ENCODE measurements at places on chromosomes 4 and X. TPM values are rescaled to one million over a fixed set of nuclear protein-coding genes. Genes with fewer than 3 reads are reported as not detected.
A peak's percentile ranks its signal among the peaks of the same experiment; 100 is the strongest.

DNA sequence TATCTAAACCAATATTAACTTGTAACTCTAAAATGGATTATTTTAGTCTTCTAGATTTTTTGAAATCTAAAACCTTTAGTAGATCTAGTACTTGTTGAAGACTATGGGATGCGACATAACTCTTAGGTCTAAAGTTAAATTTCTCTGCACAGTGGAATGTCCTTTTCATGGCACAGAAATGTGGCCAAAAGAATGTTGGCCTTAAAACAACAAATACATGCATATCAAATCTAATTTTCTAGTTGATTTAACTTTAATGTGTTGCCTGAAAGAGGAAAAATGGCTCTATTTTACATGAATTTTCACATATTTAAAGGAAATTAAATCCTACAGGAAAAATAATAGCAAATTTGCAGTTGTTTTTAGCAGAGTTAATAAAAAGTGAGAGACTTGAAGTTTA lies 30.3 kb downstream of the NFKB1 start:
- DNase-seq = no peak
- no peaks in the 10 kb centered on the region for H3K4me1 ChIP-seq
- no peak overlapping the region for H3K4me3 ChIP-seq
- H3K27me3 ChIP-seq = no peaks in the 10 kb centered on the region

- peak; percentile 39 for DNase-seq
- H3K27ac ChIP-seq = no peak overlapping the region
- H3K36me3 ChIP-seq = peaks cover 42% of the 10 kb centered on the region
- no peaks in the 10 kb centered on the region for H3K27me3 ChIP-seq
- peaks cover 22% of the 10 kb centered on the region for H3K4me1 ChIP-seq
Observed at GRCh38 chr4:118703118-118703517, 17.9 kb downstream of the METTL14 start.

- peaks cover 16% of the 10 kb centered on the region for H3K4me1 ChIP-seq
- no peak overlapping the region for H3K4me3 ChIP-seq
- H3K36me3 ChIP-seq = no peaks in the 10 kb centered on the region
Observed at GRCh38 chr4:123361195-123361861, 35.3 kb upstream of the SPRY1 start.

DNA sequence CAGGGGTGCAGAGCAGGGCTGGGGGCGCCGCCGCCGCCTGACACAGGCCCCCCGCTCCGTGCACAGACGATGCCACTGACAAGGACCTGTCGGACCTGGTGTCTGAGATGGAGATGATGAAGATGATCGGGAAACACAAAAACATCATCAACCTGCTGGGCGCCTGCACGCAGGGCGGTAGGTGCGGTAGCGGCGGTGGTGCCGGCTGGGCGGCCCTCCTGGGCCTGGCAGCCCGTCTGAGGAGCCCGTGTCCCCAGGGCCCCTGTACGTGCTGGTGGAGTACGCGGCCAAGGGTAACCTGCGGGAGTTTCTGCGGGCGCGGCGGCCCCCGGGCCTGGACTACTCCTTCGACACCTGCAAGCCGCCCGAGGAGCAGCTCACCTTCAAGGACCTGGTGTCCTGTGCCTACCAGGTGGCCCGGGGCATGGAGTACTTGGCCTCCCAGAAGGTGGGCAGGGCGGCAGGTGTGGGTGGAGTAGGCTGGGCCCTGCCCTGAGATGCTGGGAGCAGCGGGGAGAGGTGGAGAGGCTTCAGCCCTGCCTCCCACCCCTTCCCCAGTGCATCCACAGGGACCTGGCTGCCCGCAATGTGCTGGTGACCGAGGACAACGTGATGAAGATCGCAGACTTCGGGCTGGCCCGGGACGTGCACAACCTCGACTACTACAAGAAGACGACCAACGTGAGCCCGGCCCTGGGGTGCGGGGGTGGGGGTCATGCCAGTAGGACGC lies 12.6 kb downstream of the FGFR3 start:
- H3K4me1 ChIP-seq = peaks cover 45% of the 10 kb centered on the region
- no peaks in the 10 kb centered on the region for H3K27me3 ChIP-seq
- H3K36me3 ChIP-seq = peaks cover 57% of the 10 kb centered on the region
- DNase-seq = no peak
- H3K27ac ChIP-seq = no peak overlapping the region
- H3K4me3 ChIP-seq = no peak overlapping the region

DNA sequence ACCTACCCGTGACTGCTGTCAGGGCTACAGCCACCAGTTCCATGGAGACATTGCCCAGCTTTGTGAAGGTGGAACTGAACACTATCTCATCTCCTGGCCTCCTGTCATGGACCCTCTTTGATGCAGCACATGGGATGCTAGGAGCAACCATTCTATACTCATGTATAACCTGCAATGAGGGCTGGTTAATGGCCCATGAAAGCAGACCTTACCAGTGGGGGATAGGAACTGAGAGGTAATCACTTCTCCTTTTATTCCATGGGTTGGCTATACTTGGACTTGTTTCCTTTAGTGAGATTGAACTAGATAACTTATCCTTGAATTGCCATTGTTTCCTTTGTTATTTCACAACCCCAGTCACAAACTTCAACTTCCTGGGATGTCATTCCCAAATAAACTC lies 310.6 kb downstream of the BMPR1B start:
- no peak for DNase-seq
- no peak overlapping the region for H3K4me3 ChIP-seq
- no peak overlapping the region for H3K27ac ChIP-seq
- H3K27me3 ChIP-seq = 0 out of 3 replicates have a peak, but pooled peaks cover 3% of the 10 kb centered on the region
- H3K4me1 ChIP-seq = no peaks in the 10 kb centered on the region

GRCh38 chr4:18401425-18401824 lies 379.9 kb upstream of the LCORL start:
- no peak for DNase-seq
- no peaks in the 10 kb centered on the region for H3K36me3 ChIP-seq
- H3K27me3 ChIP-seq = no peaks in the 10 kb centered on the region

Gene FRMD7
- not detected for total RNA-seq

DNA sequence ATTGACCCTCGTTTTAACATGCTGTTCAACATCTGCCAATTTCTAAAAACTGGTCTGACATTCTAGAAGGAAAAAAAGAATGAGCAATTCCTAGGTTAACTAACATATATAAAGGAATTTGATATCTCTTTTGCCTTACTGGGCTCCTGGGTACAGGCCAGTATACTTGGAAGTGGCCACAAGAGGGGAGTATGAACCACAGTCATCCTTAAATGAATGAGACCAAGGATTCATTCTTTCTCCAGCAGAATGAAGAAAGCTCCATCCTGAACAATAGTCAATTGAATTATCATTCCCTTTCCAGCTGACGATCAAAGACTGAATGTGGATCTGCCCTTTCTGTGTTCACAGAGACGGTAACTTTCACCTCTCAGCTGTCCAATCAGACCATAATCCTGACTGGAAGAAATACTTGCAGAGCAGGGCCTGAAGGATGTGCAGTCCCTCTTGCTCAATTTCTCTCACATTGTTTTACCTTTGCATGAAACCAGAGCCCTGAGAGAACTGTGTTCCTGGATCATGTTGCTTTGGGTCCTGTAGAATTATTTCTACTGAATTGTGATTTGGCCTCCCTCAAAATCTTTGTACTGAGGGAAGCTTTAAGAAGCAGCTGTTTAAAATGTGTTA lies 14.8 kb upstream of the SPARCL1 start:
- H3K36me3 ChIP-seq = no peaks in the 10 kb centered on the region
- no peaks in the 10 kb centered on the region for H3K4me1 ChIP-seq
- peak; percentile 4 for DNase-seq
- H3K4me3 ChIP-seq = no peak overlapping the region
- H3K27ac ChIP-seq = no peak overlapping the region
- no peaks in the 10 kb centered on the region for H3K27me3 ChIP-seq

Gene CLGN
- 17.0 TPM for total RNA-seq

Gene CFI
- 152 TPM for total RNA-seq

DNA sequence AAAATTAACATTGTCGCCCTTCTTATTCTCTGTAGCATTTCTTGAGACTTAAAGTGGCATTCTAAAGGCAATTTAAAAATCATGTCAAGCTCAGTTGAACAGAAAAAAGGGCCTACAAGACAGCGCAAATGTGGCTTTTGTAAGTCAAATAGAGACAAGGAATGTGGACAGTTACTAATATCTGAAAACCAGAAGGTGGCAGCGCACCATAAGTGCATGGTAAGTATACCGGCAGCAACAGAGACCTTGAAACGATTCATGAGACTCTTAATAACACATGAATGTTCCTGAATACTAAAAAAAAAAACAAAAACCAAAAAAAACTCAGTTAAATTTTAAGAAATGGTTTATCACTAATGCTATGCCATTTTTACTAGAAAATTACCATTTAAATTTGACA lies 82.4 kb upstream of the HPRT1 start:
- H3K4me3 ChIP-seq = no peak overlapping the region
- peaks cover 18% of the 10 kb centered on the region for H3K4me1 ChIP-seq
- peak; percentile 48 for DNase-seq

- no peaks in the 10 kb centered on the region for H3K36me3 ChIP-seq
- no peak overlapping the region for H3K27ac ChIP-seq
- H3K27me3 ChIP-seq = no peaks in the 10 kb centered on the region
- H3K4me3 ChIP-seq = no peak overlapping the region
- DNase-seq = no peak
- H3K4me1 ChIP-seq = no peaks in the 10 kb centered on the region
Observed at GRCh38 chrX:151790481-151791160, 56.1 kb downstream of the CNGA2 start.

DNA sequence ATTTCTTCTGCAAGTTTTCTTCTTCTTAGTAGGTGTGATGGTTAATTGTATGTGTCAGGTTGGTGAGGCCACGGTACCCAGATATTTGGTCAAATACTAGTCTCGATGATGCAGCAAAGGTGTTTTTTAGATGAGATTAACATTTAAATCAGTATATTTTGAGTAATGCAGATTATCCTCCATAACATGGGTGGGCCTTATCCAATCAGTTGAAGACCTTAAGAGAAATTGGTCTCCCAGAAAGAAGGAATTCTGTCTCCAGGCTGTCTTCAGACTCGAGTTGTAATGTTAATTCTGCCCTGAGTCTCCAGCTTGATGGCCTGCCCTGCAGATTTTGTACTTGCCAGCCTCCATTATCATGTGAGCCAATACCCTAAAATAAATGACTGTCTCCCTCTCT lies 122.5 kb upstream of the TSPAN5 start:
- no peaks in the 10 kb centered on the region for H3K27me3 ChIP-seq
- no peak overlapping the region for H3K27ac ChIP-seq
- H3K4me3 ChIP-seq = no peak overlapping the region
- peaks cover 28% of the 10 kb centered on the region for H3K4me1 ChIP-seq

DNA sequence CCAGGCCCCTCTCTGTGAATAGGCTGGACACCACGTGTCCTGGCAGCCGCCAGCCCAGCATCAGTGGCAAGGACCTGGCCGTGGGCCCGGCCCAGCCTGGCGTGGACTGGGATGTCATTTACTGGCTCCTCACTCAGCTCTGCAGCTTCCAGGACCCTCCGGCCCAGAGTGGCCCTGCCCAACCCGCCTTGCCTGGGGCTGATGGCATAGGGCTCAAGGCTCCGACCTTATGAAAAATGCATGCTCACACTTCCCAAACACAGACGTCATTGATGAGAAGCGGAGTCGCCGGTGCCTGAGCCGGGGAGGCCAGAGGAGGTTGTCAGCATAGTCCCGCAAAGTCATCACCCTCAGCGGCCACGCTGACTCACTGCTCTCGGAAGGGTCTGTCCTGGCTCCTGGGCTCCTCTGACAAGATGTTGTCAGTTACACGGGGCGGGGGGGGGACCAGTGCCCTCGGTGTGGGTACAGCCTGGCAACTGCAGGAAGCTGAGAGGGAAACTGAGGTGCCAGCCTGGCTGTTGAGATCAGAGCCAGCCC lies 14.3 kb downstream of the CFAP99 start:
- peaks cover 29% of the 10 kb centered on the region for H3K4me1 ChIP-seq
- H3K36me3 ChIP-seq = no peaks in the 10 kb centered on the region
- no peak overlapping the region for H3K4me3 ChIP-seq
- H3K27me3 ChIP-seq = peaks cover 53% of the 10 kb centered on the region
- H3K27ac ChIP-seq = no peak overlapping the region
- DNase-seq = no peak

- H3K27me3 ChIP-seq = no peaks in the 10 kb centered on the region
- DNase-seq = no peak
- no peaks in the 10 kb centered on the region for H3K36me3 ChIP-seq
- no peak overlapping the region for H3K4me3 ChIP-seq
Observed at GRCh38 chrX:20973038-20973437, 401.2 kb upstream of the CNKSR2 start.

GRCh38 chr4:119038116-119038841 lies 97.4 kb upstream of the MYOZ2 start:
- no peaks in the 10 kb centered on the region for H3K27me3 ChIP-seq
- DNase-seq = no peak
- no peaks in the 10 kb centered on the region for H3K4me1 ChIP-seq
- no peaks in the 10 kb centered on the region for H3K36me3 ChIP-seq

DNA sequence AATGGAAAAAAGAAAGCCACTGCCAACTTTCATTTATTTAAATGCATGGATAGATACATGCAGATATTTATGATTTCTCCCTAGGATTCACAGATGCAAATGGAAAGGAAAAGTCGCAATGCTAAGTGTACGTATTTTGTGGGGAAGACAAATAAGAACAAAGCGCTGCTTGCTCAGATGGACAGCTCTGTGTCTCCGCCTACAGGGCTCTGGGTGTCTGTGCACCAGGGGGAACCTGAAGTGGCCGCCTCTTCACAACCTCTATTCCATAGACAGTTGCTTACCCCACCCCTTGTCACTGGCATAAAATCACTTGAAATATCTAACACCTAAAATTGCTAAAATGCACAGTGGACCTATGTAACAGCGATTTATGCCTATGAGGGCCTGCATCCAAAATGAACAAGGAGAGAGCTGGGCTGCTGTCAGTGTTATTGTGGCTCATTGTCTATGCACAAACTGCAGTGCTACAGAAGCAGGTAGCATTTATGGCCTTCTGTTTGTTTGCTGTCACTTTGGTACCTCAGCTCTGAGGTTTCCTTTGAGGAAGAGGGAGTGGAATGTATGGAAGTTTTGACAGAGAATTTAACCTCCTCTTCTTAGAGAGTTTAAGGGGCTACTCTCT lies 58.6 kb upstream of the PAGE1 start:
- no peaks in the 10 kb centered on the region for H3K27me3 ChIP-seq
- DNase-seq = peak; percentile 24
- peaks cover 11% of the 10 kb centered on the region for H3K4me1 ChIP-seq
- no peak overlapping the region for H3K4me3 ChIP-seq
- H3K36me3 ChIP-seq = no peaks in the 10 kb centered on the region

- no peaks in the 10 kb centered on the region for H3K4me1 ChIP-seq
- DNase-seq = no peak
- no peak overlapping the region for H3K4me3 ChIP-seq
- H3K27ac ChIP-seq = no peak overlapping the region
- no peaks in the 10 kb centered on the region for H3K27me3 ChIP-seq
- H3K36me3 ChIP-seq = no peaks in the 10 kb centered on the region
Observed at GRCh38 chrX:84248226-84248625, 60.2 kb upstream of the RPS6KA6 start.

DNA sequence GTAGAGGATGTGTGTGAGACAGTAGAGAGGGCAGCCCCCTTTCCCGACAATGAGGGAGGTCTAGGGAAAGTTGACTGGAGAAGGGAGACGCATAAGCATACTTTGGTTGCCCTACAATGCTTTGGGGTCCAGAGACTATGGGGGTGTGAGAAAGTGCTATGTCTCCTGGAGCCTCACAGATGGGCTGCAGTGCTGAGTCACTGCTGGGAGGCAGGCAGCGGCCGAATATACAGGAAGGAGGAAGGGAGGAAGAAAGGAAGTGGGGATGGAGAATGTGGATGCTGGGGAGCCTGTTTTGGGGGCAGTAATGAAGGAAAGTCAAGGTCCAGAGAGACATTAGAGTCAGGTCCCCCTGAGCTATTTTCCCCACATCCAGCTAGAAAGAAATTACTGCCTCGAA lies 12.7 kb downstream of the DRP2 start:
- DNase-seq = no peak
- no peaks in the 10 kb centered on the region for H3K4me1 ChIP-seq
- no peak overlapping the region for H3K4me3 ChIP-seq
- no peaks in the 10 kb centered on the region for H3K36me3 ChIP-seq
- H3K27ac ChIP-seq = no peak overlapping the region
